ENCODE measurements at places on chromosomes 7 and 10.
A peak's percentile ranks its signal among the peaks of the same experiment; 100 is the strongest.

GRCh38 chr7:50981743-50982142 lies 199.0 kb upstream of the GRB10 start:
- H3K27me3 ChIP-seq: peaks cover 4% of the 10 kb centered on the region
- DNase-seq: no peak
- H3K4me1 ChIP-seq: no peaks in the 10 kb centered on the region
- H3K4me3 ChIP-seq: no peak overlapping the region
- H3K27ac ChIP-seq: no peak overlapping the region
- H3K36me3 ChIP-seq: peaks cover 5% of the 10 kb centered on the region

DNA sequence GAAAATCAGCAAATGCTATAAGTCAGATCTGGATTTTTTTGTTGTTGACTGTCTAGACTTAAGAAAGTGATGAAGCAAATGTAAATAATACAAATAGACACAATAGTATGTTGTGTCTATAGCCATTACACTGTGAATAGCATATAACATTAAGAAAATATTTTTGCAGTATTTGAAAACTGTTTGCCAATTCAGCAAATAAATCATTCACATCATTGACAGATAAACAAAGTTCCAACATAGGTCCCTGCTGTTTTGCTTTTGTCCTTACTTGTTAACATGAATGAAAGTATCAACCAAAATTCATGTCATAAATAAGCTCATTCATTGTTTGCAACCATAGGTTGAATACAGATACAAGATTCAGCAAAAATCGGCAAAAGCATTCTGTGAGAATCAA lies 200.5 kb downstream of the KIF20B start:
- no peak overlapping the region for H3K4me3 ChIP-seq
- peaks cover 17% of the 10 kb centered on the region for H3K27me3 ChIP-seq
- no peaks in the 10 kb centered on the region for H3K4me1 ChIP-seq
- no peak overlapping the region for H3K27ac ChIP-seq

- H3K4me3 ChIP-seq: peak overlapping the region; percentile 69
- peak overlapping the region; percentile 80 for H3K27ac ChIP-seq
- no peaks in the 10 kb centered on the region for H3K27me3 ChIP-seq
- peaks cover 50% of the 10 kb centered on the region for H3K4me1 ChIP-seq
Observed at GRCh38 chr7:815284-816216, 16.7 kb upstream of the SUN1 start.

DNA sequence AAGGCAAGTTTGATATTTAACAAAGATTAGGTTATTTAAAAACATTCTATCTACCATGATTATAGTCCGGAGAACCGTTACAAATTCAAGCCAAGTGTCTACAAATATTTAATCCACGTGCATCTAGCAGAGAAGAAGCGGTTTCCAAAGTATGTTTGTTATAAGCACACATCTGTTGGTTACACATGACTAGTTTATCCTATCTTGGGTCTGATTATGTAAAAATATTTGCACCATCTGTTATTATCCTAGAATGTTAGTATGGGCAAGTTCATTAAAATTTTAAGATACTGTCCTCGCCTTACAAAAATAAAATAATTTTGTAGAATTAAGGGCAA lies 289.2 kb upstream of the VSTM2A start:
- H3K27ac ChIP-seq: no peak overlapping the region
- peaks cover 2% of the 10 kb centered on the region for H3K27me3 ChIP-seq
- no peak for DNase-seq
- no peak overlapping the region for H3K4me3 ChIP-seq
- no peaks in the 10 kb centered on the region for H3K36me3 ChIP-seq

Data from chondrocyte (in vitro differentiated cells).